Ecto neural progenitor cell (in vitro differentiated cells): ENCODE measurements at places on chromosomes 12 and 14.

DNA sequence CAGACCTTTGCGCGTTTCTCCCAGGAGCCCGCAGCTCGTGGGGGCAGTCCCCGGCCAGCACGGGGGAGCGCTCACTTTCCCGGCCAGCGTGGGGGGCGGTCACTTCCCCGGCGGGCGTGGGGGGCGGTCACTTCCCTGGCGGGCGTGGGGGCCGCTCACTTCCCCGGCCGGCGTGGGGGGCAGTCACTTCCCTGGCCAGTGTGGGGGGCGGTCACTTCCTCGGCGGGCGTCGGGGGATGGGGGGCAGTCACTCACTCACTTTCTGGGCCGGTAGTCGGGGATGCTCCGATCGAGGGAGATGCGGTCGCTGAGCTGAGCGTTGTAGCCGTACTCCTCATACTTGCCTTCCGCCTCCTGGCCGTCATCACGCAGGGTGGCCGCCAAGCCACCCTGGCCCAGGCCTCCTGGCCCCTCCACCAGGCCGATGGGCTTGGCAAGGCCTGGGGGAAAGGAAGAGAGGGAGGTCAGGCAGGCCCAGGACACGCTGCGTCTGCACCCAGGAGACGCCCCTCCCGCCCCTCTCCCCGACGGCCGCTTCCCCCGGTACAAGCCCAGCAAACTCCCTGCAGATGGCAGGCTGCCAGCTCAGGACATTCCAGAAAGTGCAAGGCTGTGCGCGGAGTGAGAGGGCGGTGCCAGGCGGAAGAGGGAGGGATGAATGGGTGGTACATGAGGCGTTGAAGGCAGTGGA is 43.3 kb downstream of the GALNT9 start:
- no peak for DNase-seq

GRCh38 chr12:89968151-89968700 is 259.6 kb upstream of the ATP2B1 start:
- DNase-seq = no peak

DNA sequence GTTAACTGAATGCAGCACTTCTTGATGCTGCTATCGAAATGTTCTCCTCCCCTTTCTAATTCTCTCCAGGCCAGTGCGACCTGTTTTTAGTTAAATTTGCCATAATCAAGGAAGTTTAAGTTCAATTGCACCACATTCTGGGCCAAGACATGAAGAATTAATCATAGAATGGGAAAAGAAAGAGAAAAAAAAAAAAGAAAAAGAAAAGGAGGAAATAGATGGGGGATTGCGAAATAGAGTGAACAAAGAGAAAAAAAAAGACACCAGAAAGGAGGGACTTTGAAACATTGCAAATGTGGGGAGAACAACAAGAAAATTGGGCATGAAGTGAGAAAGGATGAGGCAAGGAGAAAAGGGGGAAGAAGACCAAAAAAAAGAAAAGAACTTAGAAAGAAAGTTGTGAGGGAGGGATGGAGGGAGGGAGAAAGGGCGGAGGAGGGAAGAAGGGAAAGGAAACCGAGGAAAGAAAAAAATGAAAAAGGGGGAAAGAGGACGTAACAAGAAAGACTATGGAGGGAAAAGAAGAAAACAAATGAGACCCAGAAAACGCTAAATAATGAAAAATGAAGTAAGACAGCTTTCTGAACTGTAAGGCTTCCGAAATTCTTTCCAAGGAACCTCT is 32.8 kb upstream of the TBX5 start:
- DNase-seq = no peak

GRCh38 chr14:70832561-70833305 is 23.4 kb upstream of the MAP3K9 start:
- DNase-seq = no peak

DNA sequence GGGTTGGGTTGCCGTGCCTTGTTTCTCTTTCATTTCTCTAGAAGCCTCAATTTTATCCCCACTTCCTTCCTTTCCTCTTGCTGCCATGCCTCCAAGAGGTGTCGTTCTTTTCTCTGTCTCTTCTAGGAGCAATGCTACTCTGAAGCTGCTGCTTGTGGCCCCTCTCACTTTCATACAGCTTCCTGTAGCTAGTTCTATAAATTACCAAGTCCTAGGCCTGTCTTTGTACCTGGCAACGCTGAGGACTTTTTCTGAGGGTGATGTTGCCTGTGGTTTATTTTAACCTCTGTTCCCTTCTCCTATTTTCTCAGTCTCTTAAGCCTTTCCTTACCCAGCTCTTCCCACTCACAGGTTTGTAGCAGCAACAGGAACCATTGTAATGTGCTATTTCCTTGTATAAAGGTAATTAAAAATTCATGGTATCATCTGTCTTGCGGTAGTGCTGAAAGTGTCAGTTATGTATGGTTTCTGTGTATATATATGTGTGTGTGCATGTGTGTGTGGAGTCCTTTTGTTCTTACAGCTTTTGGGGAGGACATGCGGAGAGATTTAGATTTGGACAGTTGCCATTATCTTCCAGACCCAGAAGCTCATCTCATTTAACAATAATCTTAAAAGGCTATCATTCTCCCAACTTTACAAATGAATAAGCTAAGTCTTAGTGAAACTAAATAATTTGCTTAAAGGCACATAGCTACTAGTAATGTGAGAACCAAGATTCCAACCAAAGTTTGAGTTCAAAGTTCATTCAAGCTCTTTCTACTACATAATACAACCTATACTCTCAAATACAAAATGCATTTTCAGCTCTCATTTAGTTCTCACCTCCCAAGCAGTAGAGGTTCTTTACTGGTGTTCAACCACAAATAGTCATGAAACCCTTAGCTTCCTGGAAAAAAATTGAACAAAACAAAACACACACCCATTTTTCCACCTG is 43.8 kb downstream of the DDHD1 start:
- no peak for DNase-seq

GRCh38 chr12:12502815-12503151 is 59.9 kb downstream of the DUSP16 start:
- DNase-seq = no peak
